CD4-positive, alpha-beta T cell treated with Interleukin-1 beta for 1 hour (primary cell): ENCODE measurements at places on chromosomes 5 and 9.

DNA sequence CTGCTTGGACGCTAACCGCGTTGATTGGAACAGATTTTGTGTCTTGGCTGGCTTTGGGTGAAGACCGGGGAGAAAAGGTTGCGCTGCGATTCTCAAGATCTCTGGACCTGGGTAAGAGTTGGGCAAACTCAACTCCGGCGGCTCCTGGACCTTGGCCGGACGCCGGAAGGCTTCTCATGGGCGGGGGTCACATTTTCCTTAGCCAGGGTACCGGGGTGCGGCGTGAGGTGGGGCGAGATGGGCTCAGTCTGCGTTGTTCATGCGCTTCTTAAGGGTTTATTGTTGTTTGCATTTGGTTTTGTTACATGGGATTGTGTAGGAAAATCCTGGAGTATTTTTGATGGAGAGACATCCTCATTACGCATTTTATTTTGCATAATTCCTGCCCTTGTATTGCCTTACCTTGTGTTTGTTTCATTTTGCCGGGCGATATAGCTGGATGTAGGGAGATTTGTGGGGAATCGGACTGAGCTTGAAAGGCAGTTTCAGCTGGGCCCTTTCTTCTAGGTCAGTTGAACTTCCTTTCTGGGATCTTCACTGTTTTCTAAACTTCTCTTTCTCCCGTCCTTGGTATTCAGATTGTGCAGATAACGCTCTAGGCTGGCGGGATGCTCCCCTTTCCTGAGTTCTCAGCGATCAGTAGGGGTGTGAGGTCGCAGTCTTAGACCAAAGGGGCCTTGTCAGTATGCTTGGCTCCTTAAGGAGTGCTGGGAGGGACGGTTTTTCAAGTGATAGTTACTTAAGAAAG lies 524 bp downstream of the MEGF10 start:
- no peak for DNase-seq

GRCh38 chr5:95283022-95283615 lies 1.8 kb downstream of the MCTP1 start:
- DNase-seq: no peak

GRCh38 chr5:174614500-174615135 lies 109.8 kb upstream of the MSX2 start:
- no peak for DNase-seq

GRCh38 chr5:72407541-72407940 lies 87.4 kb downstream of the PTCD2 start:
- no peak for DNase-seq

- no peak for DNase-seq
Observed at GRCh38 chr5:76485511-76485910, 82.4 kb downstream of the IQGAP2 start.
